ENCODE measurements at places on chromosomes 5 and 9.
A peak's percentile ranks its signal among the peaks of the same experiment; 100 is the strongest.

DNA sequence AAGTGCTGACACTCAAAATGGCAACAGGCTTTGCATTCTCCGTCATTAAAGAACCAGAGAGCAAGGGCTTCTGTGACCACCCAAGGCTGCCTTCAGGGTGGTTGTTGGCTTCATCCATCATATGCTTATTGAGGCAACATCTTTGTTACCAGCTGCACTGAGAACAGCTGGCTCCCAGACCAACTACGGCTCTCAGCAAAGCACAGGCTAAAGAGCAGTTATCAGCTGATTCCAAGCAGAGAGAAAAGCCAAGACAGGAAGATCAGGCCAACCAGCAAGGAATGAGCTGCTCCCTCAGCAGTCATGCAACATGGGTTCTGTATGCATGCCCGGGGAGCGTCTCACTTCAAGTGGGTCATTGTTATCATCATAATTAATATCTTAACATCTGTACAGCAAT, 358.9 kb downstream of the ACTL7B start:
- no peak for DNase-seq

DNA sequence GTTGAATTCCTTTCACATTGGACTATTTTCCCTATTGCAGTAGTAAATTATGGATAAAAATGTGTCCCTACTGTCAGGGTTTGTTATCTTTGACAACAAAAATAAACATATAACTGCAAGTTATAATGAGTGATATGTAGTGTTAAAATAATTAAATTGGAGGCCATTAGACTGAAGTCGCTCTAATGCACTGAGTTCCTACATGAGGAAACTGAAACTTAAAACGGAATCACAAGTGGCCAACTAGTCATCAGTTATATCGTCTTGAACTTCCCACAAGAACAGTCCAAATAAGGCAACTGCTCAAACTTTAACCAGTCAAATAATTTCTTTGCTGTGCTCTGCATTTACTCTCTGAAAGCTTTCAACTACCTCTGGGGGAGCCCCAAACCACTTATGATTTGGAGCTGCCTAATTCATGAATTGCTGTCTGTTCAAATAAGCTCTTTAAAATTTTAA, 2.1 kb upstream of the IFT74 start:
- no peak for DNase-seq

- DNase-seq, result no peak
These were observed 13.1 kb downstream of the PAPPA start for GRCh38 chr9:116166713-116167112.

DNA sequence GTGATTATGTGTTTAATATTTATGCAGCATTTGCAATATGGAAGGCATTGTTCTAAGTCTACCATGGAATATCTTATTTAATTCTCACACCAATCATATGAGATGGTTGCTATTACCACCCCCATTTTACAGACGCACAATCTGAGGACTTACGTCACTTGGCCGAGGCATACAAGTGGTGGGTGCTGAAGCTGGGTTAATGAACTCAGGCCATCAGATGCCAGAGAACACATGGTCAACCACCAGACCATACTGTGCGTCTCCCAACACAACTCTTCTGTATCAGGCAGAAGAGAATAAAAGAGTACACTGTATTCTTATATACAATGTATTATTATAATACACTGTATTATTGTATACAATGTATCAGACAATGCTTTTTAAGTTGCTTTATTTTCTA, 59.5 kb downstream of the ZNF366 start:
- no peak for DNase-seq

GRCh38 chr9:113622600-113623400, 159.3 kb downstream of the RGS3 start:
- DNase-seq, result peak; percentile 19

- no peak for DNase-seq
These were observed 165.4 kb downstream of the COL23A1 start for GRCh38 chr5:178424810-178425177.

GRCh38 chr5:111603446-111603827, 91.1 kb upstream of the STARD4 start:
- DNase-seq, result no peak

DNA sequence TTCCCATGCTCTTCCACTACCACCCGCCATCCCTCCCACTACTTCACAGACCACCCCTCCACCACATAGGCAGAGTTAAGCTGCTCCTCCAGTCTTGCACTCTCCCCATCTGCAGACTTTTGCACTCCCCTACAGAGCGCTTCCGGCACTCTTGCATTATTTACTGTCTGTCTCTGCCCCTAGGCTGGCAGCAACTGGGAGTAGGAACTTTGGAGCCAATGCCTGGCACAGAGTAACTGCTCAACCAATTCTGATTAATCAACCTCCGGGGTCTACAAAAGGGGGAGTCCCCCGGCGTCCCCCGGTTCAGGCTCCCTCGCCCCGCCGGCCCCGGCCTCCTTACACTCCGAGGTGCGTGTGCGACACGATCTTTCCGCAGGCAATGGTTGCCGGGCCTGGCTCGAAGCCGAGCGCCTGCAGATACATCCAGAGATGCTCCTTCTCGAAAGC, 498 bp downstream of the HAUS6 start:
- DNase-seq, result peak; percentile 2

GRCh38 chr5:116469631-116470030, 105.0 kb downstream of the SEMA6A start:
- no peak for DNase-seq

GRCh38 chr9:126915846-126916543, 1.4 kb downstream of the RALGPS1 start:
- DNase-seq, result no peak

GRCh38 chr5:37814699-37815098, 25.1 kb downstream of the GDNF start:
- no peak for DNase-seq

DNA sequence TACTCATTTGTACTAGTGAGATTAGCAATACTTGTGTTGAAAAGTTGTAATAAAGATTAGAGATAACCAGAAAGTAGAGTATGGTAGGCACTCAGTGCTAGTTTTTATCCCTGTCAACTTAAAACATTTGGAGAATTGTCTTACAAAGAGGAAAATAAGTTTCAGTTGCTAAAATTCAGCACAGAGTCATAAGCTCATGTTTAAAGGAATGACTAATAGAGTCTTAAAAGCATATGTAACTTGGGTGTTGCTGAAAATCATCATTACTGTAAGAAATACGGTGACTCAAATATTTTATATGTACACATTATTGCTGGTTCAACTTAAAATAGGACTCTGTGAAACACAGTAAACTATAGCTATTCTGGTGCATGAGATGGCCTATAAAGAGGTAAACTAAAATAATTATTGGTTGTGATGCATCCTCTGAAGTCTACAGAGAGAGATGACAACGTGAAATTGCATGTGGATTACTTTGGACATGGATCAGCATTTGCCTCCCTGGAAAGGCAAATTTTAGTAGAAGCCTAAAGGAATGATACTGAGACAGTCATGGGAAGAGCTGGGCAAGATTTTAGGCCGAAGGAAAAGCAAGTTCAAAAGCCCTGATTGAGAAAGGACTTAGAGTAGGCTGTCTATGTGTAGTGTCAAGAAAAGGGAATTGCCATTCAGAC, 34.6 kb downstream of the SGCD start:
- no peak for DNase-seq

- DNase-seq, result no peak
These were observed 77.0 kb upstream of the LRRTM2 start for GRCh38 chr5:138951986-138952735.

- no peak for DNase-seq
These were observed 396.1 kb downstream of the GADD45G start for GRCh38 chr9:90000925-90001324.

GRCh38 chr9:106707738-106708474, 155.1 kb upstream of the ZNF462 start:
- DNase-seq, result no peak

DNA sequence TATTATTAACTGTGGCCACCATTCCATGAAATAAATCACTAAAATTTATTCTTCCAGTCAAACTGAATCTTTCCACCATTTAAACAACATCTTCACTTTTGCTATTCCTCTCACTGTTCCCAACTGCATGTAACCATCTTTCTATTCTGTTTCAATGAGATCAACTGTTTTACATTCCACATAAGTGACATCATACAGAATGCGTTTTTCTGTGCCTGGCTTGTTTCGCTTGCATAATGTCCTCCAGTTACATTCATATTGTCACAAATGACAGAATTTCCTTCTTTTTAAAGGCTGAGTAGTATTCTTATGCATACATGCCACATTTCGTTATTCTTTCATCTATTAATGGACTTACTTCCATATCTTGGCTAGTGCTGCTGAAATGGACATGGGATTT, 738.2 kb downstream of the SEMA5A start:
- no peak for DNase-seq

- no peak for DNase-seq
These were observed 2.9 kb upstream of the MACIR start for GRCh38 chr5:103255691-103256090.

- no peak for DNase-seq
These were observed 10.8 kb downstream of the C5orf15 start for GRCh38 chr5:133957591-133957990.

DNA sequence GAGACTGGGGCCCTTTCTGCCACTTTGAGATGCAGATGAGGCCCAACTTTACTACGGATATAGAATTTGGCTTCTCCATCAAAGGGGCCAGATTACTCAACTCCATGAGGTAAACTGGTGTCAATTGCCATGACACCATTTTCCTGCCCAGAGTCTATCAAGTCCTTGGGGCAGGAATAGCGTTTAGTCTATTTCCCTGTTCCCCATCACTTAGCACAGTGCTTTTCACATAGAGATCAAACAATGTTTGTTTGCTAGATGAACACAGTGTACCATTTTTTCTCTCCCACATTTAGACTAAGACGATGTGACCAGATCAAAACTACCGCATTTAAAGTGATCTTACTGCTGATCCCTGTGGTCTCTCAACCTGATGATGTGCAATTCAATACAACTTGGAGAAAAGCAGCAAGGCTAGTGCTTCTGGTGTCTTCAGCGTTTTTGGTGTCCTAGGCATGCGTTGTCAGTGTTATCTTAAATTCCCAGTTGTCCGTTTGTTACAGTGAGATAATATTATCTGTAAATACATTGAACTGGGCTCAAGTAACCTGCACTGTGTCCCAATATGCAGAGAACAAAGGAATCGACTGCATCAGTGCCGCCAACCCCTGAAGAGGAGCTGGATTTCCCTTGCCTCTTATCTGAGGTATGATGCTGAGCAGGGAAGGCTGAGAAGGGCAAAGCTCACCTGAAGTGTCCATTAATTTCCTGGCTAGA, 446.2 kb downstream of the PLK2 start:
- no peak for DNase-seq

GRCh38 chr5:86665984-86666760, 48.4 kb downstream of the COX7C start:
- no peak for DNase-seq

- DNase-seq, result no peak
These were observed 21.6 kb downstream of the RNF145 start for GRCh38 chr5:159187719-159188118.

DNA sequence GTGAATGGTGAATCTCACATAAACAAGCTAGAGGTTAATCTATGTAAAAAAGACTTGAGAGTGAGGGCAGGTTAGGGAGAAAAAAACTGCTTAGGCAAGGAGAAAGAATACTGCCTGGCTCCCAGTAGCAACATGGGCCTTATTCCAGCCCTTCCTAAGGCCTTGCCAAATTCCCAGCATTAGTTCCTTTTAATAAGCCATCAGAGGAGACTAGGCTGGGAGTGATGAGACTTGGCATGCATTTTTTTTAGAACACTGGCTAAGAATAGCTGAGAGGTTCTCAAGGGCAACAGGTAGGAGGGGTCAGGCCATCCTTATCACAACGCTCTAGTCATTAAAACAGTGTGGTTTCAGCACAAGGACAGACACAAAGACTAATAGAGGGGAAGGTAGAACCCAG, 20.9 kb upstream of the ZBTB43 start:
- no peak for DNase-seq

- DNase-seq, result peak; percentile 83
These were observed 19.3 kb upstream of the CAMSAP1 start for GRCh38 chr9:135926402-135927194.
